ENCODE measurements at places on chromosomes 16 and 17. TPM values are rescaled to one million over a fixed set of nuclear protein-coding genes. Genes with fewer than 3 reads are reported as not detected.

- H3K4me1 ChIP-seq = peaks cover 38% of the 10 kb centered on the region
- peak; percentile 81 for DNase-seq
- no peaks in the 10 kb centered on the region for H3K27me3 ChIP-seq
Measured at GRCh38 chr17:28743243-28744103, at the start of gene TRAF4. TSS of gene TRAF4 (plus strand) at chr17:28744011. CDS start at chr17:28744113, 102 bp downstream.

OR2C1 gene
- total RNA-seq = not detected

GP1BA gene
- not detected for total RNA-seq

RND2 gene
- total RNA-seq = not detected

All from activated CD8-positive, alpha-beta memory T cell treated with anti-CD3 and anti-CD28 coated beads, Interleukin-2, amount 10 ng/mL, durations not matched to agents 7 days and 5 days (primary cell).